ENCODE measurements at places on chromosomes 2 and 18.
A peak's percentile ranks its signal among the peaks of the same experiment; 100 is the strongest.

- DNase-seq, result no peak
Observed at GRCh38 chr2:218032336-218033171, 29.8 kb upstream of the TNS1 start.

DNA sequence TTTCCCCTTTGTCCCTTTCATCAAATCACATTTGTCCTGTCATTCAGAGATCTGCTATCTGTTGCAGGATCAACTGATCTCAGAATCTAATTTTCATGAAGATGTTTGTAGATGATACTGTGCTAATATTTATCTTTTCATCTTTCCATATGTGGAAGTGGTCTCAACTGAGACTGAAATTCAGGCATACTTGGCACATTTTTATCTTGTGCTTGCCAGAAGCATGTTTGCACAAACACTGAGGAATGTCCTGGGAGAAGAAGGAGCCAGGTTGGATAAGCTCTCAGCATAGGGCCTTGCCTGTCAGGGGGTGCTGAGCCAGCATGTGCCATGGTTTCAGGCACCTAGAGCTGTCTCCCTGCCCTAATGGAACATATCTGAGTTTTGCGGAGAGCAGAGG lies 24.5 kb upstream of the MMADHC start:
- DNase-seq, result no peak

DNA sequence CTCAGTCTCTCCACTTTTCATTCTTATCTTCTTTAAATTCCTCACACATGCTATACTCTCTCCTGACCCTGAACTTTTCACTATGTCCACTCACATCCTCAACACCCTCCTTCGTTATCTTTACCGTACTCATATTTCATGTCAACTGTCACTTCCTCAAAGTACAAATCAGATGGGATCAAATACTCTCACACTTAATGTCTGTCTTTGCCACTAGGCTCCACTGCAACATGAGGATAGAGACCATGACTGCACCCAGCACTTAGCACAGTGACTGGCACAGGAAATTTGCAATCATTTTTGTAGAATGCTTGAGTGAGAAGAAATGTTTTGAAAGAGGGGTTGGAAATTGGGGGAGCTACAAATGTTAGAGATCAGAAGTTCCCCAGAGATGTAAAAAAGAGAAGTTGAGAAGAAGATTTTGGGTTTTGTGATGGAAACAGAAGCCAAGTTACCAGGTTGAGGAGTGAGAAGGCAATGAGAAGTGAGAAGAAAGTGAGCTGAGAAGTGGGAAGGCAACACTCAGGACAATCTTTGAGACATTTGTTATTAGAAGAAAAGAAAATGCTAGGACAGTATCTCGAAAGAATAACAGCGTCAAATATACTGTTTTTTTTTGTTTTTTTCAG lies 87.0 kb downstream of the CCDC141 start:
- DNase-seq, result no peak

- DNase-seq, result no peak
Observed at GRCh38 chr2:200340508-200341224, 34.2 kb downstream of the SPATS2L start.

GRCh38 chr2:184210329-184210728 lies 388.0 kb upstream of the ZNF804A start:
- no peak for DNase-seq

GRCh38 chr2:168455645-168456520 lies at the start of gene CERS6:
Gene CERS6, plus strand, starts transcription at chr2:168456272. Its CDS starts 177 bp downstream, at chr2:168456449.
- no peak for DNase-seq

DNA sequence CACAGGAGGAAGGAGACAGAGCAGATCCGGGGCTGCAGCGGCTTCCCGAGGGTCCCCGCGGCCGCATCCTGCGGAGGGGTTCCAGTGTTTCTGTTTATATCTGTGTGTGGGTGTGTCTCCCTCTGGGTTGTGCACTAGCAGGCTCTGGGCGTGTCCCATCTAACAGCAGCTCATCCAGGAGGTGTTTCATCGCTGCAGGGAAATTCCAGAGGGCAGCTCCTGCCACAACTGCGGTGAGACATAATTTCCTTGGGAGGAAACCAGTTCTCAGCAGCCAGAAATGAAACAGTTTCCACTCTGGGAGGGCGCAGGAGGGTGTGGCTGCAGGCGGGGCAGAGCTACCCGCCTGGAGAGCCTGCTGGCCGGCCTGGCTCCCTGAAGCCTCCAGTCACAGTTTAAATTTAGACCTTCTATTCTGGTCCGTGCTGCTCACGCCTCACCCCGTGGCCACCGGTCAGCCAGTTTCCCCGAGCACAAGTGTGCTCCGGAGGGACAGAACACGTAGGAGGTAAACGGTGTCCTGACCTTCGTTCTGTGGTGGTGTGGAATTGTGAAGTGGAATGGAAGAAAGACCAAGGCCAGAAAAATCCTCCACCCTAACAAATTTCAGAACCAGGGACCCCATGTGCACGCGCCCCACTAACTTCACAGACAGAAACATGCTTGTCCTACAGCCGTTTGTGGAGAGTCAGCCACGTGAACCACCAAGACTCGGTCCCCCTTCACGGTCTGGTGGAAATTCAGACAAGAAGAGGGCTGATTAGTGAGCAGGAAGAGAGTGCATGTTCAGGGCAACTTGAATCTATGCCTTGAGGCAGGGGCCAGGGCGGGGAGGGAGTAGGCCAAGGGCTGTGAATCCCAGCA lies 50.2 kb downstream of the TEX44 start:
- DNase-seq, result no peak

GRCh38 chr2:204015118-204015843 lies 78.7 kb downstream of the ICOS start:
- DNase-seq, result no peak

- no peak for DNase-seq
Observed at GRCh38 chr2:114727012-114727411, 284.6 kb downstream of the DPP10 start.

- peak; percentile 33 for DNase-seq
Observed at GRCh38 chr2:101223814-101224231, 28.9 kb upstream of the CNOT11 start.
